ENCODE measurements at places on chromosomes 1 and 21.

DNA sequence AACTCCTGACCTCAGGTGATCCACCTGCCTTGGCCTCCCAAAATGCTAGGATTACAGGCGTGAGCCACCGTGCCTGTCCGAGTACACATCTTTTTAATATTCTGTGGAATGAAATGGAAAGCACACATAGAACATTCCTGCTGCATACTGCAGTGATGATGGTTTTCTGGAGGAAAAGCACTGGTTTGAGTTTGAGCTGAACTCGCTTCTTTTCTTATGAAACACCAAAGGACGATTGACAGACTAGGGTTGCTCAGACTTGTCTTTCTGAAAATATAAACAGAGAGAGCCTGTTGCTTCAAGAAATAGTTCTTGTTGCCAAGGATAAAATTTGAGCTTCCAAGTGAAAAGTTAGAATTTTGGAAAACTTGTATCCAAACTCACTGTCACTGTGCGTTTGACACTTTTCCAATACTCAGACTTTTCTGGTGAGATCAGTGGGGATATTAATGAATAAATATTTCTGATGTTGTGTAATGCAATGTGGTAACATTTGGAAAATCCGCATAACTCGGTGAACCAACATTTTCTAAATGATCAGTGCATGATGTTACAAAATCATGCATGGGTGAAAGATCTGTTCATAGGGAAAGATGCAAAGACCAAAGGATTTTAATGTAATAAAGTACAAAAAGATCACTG, 15.0 kb upstream of the ERMAP start:
- DNase-seq, result no peak

- DNase-seq, result no peak
These were observed 75.1 kb upstream of the DPH5 start for GRCh38 chr1:101100674-101101073.

GRCh38 chr1:188127507-188127906, 1298.8 kb downstream of the PLA2G4A start:
- DNase-seq, result no peak

GRCh38 chr1:156464335-156464734, 36.2 kb downstream of the MEF2D start:
- DNase-seq, result no peak

- DNase-seq, result no peak
These were observed 48.1 kb upstream of the WNT2B start for GRCh38 chr1:112460615-112461014.

DNA sequence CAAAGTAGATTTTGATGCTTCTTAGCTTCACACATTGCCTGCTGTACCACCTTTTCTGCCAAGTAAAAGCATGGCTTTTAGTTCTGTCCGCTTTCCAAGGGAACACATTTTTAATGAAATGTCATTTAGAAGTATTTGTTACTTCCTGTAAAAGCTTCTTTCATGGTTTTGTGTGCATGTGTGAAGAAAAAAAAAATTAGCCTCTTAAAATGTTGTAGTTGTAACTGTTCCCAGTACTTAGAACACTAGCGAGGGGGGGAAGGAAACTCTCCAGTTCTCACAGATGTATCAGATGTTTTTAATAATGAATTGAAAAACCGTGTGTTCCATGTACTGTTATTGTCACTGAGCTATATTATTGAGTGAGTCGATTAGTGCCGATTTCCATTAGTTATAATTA, 568.3 kb upstream of the ADGRL2 start:
- DNase-seq, result no peak

GRCh38 chr1:65904681-65905083, 112.0 kb downstream of the PDE4B start:
- no peak for DNase-seq

DNA sequence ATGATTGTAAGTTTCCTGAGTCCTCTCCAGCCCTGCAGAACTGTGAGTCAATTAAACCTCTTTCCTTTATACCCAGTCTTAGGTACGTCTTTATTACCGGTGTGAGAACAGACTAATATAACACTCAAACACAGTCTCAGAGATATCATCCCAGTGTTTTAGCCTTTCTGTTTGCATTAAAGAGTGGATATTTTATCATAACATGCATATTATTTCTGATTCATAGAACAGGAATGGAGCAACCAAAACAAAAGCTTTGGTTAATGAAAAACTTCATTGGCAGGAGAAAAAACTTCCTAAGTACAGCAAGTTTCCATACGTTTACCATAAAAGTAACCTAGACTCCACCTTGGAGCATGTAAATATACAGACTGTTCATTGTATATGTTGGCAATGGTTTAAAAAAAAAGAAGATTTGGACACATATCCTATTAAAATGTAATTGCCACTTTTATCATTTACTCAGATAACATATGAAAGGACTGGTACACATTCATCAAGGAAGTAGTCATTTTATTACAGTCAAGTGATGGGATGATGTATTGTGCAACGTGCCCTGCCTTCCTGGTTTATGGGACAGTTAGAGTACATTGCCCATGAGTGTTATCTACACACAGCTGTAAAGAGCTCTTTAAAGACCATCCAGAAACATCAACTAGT, 144.8 kb downstream of the ETS2 start:
- no peak for DNase-seq

DNA sequence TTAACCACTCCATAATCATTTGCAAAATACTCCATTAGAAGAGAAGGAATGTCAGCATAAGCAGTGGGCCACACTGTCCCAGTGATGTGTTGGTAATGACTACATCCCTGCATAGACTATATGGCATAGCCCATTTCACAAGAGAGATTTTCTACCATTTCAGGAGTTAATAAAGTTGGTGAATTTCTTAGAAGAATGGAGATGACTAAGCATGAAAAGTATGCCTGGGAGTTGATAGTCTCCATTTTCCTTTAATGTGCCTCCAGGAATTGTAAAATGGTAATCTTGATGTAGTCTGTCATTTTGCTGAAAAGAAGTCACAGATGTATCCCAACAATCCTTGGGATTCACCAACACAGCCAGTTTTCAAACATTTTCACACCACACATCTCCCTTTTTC, 608.8 kb upstream of the CHRM3 start:
- no peak for DNase-seq

DNA sequence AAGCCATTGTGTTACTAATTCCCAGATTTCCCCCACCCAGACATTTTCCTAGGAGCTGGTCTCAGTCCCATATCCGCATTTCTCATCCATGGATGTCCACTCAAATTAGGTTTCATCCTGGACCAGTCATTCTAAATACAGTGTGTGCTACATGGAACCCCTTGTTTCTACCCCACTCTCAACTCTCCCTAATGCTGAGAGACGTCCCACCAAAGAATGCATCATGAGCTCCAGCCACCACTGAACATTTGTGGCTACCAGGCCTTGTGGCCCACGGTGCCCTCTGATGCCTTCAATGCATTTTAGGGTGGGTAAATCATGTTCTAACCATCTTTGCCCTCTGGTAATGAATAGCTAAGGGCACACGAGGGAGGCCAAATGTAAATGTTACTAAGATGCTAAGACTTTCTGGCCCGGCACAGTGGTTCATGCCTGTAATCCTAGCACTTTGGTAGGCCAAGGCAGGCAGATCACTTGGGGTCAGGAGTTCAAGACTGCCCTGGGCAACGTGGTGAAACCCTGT, 13.3 kb upstream of the RAB42 start:
- DNase-seq, result no peak

- DNase-seq, result no peak
These were observed 2.7 kb downstream of the CCDC24 start for GRCh38 chr1:43994071-43994470.

GRCh38 chr1:107474877-107475612, 334.2 kb downstream of the NTNG1 start:
- no peak for DNase-seq

DNA sequence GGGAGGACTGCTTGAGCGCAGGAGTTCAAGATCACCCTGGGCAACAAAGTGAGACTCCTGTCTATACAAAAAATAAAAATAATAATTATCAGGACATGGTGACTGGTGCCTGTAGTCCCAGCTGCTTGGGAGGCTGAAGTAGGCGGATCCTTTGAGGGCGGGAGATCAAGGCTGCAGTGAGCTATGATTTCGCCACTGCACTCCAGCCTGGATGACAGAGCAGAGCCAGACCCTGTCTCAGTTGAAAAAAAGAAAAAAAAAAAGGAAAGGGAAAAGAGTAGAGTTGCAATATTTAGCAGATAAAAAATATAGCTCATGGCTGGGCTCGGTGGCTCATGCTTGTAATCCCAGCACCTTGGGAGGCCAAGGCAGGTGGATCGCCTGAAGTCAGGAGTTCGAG, 3.3 kb upstream of the S1PR1 start:
- no peak for DNase-seq

Data from WTC11 (cell line).